Stimulated activated CD8-positive, alpha-beta memory T cell treated with anti-CD3 and anti-CD28 coated beads, Interleukin-12 subunit alpha, Interleukin-12 subunit beta, amount 100 ng/mL, for 1 hour (primary cell): ENCODE measurements at places on chromosomes 1 and 21.

DNA sequence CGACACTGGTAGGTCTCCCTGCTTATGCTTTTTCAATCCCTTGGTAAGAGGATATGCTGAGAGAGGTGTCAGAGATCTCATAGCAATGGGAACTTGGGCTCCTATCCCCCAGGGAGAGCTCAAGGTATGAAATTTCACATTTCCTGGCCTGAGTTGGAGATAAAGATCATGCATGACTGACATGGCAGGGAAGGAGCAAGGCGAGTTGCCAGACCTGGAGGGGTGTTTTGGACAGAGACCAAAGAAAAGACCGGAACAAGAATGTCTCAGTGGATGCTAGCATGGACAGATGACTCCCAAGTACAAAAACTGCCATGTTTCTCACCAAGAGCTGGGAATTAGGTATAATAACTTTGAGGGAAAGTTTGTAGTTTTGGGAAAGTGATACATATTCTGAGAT, 334.1 kb upstream of the B3GALT2 start:
- no peak for DNase-seq

GRCh38 chr1:153506831-153507413, 28.9 kb downstream of the S100A6 start:
- no peak for DNase-seq

- DNase-seq, result no peak
Measured at GRCh38 chr1:229607370-229607769, 18.6 kb downstream of the TAF5L start.

DNA sequence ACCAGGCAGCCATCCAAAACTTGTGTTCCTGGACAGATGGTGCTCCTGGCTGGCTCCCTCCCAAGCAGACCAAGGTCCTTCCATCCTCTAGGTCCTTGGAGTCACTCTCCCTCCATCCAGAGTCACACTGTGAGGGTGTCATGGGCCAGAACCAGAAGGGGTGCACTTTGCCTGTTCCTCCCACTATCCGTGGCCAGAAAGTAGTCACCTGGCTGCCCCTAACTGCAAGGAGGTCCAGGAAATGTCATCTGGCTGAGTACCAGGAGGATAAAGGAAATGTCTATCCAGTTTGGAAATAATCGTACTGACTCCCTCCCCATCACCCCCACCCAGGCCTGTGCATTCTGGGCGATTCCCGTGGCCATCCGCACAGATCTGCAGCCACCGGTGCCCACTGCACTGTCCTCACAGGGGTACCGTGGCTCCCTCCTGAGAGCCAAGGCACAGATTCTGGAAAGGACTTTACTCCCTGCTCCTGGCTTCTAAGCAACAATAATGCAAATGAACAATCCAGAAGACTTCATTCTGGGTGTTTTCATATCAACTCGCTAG, 253.2 kb downstream of the NPHP4 start:
- no peak for DNase-seq

- DNase-seq, result no peak
Measured at GRCh38 chr1:147924813-147925212, 3.4 kb upstream of the GPR89B start.

- no peak for DNase-seq
Measured at GRCh38 chr21:26028183-26028582, 142.4 kb downstream of the APP start.

DNA sequence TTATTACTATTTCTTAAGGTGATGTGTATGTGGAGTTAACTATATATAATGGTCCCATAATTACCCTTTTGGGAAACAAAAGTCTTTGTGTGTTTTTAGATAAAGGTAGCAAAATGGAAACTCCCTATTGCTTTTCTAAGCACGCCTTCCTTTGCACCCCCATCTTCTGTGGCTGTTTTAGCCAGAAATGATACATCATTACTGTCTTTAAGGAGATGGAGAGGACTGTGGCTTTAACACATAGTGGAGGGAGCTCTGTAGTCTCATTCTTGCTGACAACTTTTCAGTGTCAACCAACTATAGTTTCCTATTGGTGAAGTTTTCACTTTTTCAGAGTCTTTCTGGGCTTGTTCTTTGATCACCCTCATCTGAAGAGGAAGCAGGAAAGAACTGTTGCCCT, 1.0 kb downstream of the APOBEC4 start:
- no peak for DNase-seq

- no peak for DNase-seq
Measured at GRCh38 chr1:207952617-207953542, 42.0 kb upstream of the CD34 start.

DNA sequence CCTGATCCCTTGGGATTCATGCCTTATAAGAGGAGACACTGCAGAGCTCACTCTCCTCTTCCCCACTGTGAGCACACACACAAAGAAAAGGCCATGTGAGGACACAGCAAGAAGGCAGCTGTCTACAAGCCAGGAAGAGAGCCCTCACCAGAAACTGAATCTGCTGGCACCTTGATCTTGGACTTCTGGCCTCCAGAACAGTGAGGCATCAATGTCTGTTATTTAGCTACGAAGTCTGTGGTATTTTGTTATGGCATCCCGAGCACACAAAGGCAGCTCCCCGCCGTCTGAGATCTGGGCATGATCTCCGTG, 47.1 kb upstream of the RPL11 start:
- no peak for DNase-seq

GRCh38 chr1:163701783-163702374, 380.1 kb downstream of the NUF2 start:
- no peak for DNase-seq

GRCh38 chr1:77394166-77394565, 112.3 kb downstream of the AK5 start:
- DNase-seq, result no peak

DNA sequence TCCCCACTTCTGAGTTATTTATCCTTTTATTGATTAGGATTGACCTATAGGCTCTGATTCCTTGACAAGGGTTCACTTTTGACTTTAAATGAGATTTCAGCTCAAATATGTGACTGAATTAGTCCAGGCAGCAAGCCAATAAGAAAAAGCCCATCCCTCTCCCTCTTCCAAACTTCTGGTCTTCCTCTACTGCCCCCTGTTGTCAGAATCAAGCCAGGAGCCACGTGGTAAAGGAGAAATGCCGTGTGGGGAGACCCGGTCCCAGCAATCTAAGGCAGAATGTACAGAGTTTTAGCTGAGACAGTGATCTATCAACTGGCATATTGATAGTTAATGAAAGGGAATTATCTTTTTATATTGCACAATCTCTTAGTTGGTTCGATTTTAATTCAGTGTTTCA, 5.2 kb downstream of the ADAMTS5 start:
- no peak for DNase-seq

- no peak for DNase-seq
Measured at GRCh38 chr21:38490411-38491020, 7.8 kb downstream of the ERG start.

DNA sequence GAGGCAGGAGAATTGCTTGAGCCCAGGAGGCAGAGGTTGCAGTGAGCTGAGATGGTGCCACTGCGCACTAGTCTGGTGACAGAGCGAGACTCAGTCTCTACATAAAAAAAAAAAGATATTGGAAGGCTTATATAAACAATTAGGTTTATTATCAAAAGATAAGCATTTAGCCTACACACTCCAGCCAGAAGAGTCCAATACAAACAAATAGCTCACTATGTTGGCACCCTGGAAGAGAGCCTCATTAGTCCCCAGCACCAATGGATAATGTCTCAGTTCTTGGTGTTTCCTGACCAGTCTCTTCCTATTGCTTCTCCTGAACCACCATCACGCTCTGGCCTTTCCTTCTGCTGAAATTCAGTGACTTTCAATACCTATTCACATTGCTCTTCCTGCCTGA, 48.6 kb upstream of the ATP1A1 start:
- no peak for DNase-seq

GRCh38 chr1:160082487-160082886, 1.1 kb downstream of the KCNJ9 start:
- DNase-seq, result no peak

DNA sequence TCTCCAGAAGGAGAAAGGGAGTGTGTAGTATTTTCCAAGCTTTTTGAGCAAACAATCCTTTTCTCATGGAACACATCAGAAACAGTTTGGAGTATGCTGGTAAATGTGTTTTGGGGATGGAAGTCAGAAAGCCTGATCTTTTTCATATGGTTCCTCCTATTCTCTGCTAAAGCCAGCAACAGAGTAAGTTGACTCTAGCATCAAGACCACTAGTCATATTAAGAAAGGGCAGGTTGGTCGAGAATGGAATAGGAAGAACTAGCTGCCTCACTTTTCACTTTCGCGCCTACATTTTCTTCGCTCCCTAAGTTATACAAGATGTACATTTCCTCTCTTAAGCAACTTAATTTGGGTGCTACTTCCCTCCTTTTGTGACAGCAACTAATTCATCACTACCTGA, 24.0 kb downstream of the PPT1 start:
- no peak for DNase-seq

- DNase-seq, result no peak
Measured at GRCh38 chr1:19096036-19096833, 113.8 kb downstream of the UBR4 start.

- DNase-seq, result no peak
Measured at GRCh38 chr1:234601301-234602017, 8.5 kb downstream of the IRF2BP2 start.

GRCh38 chr21:38664315-38664714, 141.4 kb upstream of the ETS2 start:
- DNase-seq, result no peak

DNA sequence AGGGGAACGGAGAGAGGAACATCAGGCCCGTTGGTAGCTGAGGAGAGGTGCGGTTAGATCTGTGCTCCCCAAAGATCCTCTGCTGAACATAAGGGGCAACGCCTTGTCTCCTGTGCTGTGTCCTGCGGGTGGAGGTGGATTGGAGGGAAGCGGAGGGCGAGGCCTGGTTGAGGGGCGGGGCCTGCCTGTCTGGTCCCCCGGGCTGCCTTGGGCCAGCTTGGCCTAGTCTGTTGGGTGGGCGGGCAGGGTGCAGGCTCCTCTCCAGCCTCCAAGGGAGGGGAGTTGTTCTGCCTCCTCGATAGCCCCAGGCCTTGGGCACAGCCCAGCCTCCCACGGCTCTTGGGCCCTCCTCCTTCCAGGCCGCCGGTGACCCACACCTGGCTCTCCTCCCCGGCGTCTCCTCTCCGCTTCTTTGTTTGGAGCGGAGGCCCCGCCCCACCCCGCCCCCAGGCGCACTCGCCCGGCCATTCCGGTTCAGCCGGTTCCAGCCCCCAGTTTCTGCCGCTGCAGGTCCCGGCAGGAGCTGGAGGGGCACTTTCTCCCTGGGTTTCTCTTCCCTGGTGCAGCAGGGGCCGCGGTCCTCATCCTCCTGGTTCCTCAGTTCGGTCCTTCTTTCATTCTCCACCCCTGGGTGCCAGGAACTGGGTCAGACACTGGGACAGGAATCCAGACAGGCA, 19.4 kb downstream of the PTPRF start:
- no peak for DNase-seq

DNA sequence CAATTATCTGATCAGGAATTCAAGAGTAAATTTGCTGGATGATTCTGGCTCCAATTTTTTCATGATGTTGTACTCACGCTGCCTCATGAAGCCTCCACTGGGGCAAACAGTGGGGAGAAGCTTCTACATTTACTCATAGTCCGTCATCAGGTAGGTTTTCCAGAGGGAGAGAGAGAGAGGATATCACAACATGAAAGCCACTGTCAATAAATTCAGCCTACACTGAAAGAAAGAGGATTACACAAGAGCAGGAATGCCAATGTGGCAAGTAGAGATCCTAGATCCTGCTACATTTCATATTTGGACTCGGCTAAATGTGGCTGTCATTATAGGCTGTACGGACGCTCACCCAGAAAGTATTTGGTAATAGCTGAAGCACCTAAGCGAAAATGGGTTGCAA, 819.9 kb downstream of the BRINP3 start:
- no peak for DNase-seq

DNA sequence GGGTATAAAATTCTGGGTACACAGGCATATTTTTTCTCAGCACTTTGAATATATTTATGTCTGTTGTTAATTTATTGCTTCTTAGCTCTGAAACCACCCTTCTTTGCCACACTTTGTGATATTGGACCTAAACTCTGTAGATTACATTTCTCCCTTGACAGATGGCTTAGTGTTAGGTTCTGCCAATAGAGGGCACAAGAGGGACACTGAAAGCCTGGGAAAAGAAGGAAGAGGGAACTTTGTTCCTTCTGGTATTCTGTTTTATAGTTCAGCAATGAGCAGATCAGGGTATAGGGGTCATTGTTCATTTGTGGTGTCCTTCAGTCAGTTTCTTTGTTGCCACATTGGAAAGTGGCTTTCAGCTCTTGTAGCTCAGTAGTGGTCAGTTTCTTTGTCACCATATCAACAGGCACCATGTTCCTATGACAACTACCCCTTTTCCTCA, 423.5 kb upstream of the PROX1 start:
- no peak for DNase-seq

DNA sequence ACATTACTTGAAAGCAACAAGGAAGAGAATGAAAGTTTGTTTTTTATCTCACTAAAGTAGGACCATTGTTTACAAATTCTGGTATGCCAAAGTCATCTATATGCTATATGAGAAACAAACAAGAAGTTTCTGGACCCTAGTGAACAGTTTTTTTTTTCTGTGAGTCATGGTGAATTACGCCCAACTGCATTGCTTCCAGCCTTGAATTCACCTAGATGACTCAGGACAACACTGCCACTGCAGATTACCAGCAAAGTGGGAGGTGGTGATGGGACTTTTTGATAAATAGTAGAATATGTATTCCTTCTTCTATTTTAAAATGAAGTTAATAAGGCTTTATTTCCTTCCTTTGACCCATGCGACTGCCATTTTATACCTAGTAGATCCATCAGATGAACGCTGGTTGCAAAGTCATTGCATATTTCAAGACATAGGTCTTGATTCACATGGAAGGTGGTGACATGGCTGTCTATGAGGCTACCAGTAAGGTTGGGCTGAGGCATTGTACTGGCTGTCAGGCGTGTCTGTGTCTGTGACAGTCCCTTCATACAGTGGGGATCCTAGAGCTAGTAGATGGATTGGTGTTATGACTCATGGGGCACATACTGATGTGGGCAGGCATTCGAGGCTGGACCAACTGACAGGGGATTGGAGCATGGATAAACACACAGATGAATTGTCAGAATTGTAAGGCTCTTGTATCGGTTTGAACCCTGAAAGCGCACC, 49.1 kb upstream of the APOBEC4 start:
- no peak for DNase-seq

DNA sequence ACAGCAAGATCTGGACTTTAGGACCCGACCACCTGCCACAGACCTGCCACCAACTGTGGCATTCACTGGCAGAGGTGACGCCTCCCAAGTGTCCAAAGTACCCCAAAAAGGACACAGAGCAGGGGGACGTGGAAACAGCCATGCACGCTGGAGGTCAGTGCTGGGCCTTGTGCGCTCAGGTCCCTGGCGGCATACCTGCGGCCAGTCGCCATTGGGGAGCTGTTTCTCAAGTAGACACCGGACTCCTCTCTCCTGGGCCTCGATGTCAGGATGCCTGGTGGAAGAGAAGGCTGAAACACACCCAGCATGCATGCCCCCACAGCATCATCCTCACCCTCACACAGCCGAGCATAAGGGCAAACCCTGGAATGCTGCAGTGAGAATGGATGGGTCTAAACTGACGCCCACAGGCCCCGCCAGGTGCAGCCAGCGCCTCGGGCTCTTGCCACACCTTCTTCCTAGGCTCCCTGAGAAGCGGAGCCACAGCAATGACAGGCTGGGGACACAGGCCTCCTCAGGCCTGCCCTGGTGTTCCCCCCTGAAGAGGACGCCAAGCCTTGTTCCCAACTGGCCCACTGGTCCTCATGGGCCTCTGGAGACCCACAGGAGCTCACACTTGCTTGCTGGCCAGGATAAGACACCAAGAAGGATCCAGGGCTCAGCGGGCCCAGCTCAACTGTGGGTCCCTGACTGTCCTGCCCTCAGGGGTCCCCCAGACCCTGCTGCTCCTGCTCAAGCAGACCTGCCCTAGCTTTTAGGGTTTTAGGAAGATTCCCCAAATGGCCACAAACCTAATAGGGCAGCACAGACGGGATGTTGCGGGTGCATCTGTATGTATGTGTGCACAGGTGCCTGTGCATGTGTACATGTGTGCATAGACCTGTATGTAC, 7.7 kb upstream of the SPATC1L start:
- DNase-seq, result no peak
